G401 (cell line): ENCODE measurements at places on chromosomes 13 and 19. TPM values are rescaled to one million over a fixed set of nuclear protein-coding genes. Genes with fewer than 3 reads are reported as not detected.

- no peak for DNase-seq
Measured at GRCh38 chr19:45344621-45345505, 4.3 kb downstream of the KLC3 start.

- DNase-seq = no peak
Measured at GRCh38 chr19:40411125-40411842, 1.9 kb downstream of the PRX start.

- no peak for DNase-seq
Measured at GRCh38 chr13:21657538-21657937, 13.3 kb upstream of the FGF9 start.

- DNase-seq = no peak
Measured at GRCh38 chr13:43492311-43492710, 294.5 kb downstream of the ENOX1 start.

- no peak for DNase-seq
Measured at GRCh38 chr19:19096641-19097627, 33.1 kb downstream of the SLC25A42 start.

GRCh38 chr19:47633517-47633916 lies 24.6 kb downstream of the BICRA start:
- no peak for DNase-seq

Gene LGALS4
- total RNA-seq = not detected in 2 replicates

Gene KLK1
- not detected in 2 replicates for total RNA-seq

Gene OR7D2
- total RNA-seq = not detected in 2 replicates

Gene CEBPA
- total RNA-seq = 9.8 and 10.9 TPM in 2 replicates
